ENCODE measurements at places on chromosomes 6 and 20.

GRCh38 chr6:106714281-106714680 lies 84.9 kb downstream of the QRSL1 start:
- no peak for DNase-seq

DNA sequence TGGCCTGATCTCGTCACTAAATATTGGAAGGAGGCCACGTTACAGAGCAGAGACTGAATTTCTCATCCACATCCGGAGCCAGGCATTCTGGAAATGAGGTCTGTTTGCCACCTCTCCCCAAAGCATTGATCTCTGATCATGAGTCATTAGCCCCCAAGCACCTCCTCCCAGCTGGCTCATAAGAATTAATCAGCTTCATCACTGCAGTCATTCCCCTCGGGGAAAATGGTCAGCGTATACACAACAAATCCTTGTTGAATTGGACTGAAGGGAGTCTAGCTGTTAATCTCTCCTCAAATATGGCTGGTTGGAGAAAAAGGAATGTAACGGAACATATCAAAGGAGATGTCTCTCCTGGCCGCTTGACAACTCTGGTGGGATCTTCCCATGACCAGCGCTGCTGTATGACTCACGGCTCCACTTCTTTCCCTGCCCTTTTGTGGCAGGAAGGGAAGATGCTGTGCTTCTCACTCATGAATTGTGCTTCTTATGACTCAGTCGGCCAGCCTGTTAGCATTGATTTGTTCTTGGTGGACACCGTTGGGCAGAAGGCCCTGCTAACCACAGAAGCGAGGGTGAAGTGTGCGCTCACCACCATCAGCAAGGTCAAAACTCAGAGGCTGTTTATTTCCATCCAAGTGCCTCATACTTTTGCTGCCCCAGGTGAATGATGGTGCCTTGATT lies 76.7 kb downstream of the RNF182 start:
- peak; percentile 88 for DNase-seq

- DNase-seq: no peak
These were observed 9.7 kb downstream of the SNAP25 start for GRCh38 chr20:10228330-10228729.

GRCh38 chr6:148997865-148998264 lies 251.0 kb downstream of the UST start:
- DNase-seq: peak; percentile 94

DNA sequence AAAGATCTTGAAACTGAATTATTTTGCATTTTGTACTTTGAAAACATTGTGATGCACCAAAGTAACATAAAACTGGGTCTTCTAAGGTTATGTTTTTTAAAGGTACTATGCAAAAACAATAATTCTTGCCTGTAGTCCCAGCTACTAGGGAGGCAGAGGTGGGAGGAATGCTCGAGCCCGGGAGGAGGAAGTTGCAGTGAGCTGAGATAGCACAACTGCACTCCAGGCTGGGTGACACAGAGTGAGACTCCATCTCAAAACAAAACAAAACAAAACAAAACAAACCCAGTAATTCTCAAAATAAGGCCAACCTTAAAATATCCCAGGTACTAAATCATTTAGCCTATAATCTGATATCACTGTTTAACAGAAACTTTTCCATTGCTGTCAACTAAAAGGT lies 269.6 kb downstream of the KHDC1L start:
- DNase-seq: no peak

DNA sequence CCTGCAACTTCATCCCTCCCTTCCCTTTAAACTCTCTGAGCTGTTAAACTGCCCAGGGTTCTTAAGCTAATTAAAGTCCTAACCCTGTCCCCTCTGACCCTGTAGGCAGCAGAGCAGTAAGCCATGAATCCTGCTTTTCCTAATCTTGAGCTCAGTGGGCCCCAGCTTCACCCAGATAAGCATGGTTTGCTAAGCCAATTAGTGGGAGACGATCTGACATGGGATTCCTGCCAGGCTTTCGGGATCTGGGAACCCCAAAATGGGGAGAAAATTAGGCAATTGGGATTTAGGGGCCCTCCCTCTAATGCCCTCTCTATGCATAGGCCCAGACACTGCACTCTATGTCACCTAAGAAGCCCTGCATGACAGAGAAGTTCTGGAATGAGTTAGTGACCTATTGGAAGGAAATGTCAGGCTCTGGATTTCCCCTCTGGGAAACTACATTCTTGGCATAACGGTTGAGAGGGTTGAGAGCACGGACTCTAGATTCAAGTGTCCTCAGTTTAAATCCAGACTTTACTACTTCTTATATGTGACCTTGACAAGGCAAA lies 4.6 kb downstream of the XKR7 start:
- peak; percentile 37 for DNase-seq

- DNase-seq: no peak
These were observed 50.7 kb downstream of the PPP1R3G start for GRCh38 chr6:5135788-5136376.

DNA sequence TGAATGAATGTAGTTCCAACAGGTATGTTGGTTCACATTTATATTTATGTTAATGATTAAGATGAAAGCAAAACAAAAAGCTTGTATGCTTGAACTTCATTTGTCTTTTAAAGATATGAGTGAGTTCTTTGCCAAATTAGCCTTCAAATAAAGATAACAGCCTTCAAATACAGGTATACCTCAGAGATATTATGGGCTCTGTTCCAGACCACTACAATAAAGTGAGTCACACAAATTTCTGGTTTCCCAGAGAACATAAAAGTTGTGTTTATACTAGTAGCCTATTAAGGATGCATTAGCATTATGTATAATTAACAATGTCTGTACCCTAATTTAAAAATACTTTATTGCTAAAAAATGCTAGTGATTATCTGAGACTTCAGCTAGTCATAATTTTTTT lies 245.3 kb upstream of the MAN1A1 start:
- DNase-seq: no peak

- no peak for DNase-seq
These were observed 49.4 kb downstream of the F13A1 start for GRCh38 chr6:6270948-6271535.

DNA sequence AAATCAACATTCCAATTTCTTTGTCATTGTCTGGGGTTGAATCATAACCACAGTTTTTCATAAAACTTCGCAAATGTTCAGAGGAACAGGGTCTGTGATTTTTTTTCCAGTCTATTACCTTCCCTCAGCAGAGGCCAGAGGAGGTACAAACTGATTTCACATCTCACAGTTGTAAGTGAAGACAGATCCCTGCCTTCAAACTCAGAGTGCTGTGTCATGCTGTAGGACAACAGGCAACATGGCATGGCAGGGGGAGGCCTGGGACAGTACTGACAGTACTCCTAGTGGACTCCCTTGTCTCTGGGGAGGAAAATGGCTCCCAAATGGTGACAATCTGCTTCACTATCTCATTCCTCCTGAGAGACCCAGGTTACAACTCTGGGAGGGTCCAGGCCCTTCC lies 308.6 kb downstream of the CDC5L start:
- DNase-seq: peak; percentile 58

DNA sequence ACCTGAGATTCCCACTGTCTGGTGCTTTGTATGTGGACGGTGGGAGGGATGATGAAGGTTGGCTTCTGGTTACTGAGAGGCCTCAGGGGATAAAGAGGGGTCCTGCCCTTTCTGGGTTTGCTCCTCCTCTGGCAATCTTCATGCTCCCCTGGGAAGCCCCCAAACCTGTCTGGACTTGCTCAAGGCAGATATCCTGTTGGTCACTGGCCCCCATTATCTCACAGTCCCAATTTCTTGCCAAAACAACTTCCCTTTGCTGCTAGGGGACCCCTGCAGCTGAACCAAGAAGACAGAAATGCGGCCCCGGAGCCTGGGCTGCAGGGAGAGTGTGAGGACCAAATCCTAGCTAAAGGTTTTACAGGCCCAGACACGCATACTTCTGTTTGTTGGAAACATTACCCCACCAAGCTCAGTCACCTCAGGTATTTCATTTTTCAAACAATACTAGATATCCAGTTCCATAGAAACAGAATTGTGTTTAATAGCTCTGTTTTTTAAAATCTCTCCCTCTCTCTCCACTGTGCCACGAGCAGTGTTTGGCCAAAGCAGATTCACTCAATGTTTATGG lies 63.4 kb upstream of the MRPS10 start:
- no peak for DNase-seq

DNA sequence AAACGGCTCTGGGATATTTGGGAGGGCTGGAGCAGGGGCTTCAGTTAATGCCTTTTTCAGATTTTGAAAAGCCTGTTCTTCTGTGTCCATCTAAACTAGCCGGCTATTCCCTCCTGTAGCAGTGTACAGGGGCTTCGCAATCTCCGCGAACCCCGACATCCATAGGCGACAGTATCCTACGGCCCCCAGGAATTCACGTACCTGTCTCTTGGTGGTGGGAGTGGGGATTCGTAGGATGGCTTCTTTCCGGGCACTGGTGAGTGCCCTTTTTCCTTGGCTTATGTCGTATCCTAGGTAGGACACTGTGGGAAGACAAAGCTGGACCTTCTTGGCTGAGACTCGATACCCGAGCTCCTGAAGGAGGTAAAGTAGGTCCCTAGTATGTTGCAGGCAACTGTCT lies 153.1 kb downstream of the TRIM27 start:
- no peak for DNase-seq

GRCh38 chr20:52809003-52809402 lies 163.2 kb upstream of the TSHZ2 start:
- no peak for DNase-seq

DNA sequence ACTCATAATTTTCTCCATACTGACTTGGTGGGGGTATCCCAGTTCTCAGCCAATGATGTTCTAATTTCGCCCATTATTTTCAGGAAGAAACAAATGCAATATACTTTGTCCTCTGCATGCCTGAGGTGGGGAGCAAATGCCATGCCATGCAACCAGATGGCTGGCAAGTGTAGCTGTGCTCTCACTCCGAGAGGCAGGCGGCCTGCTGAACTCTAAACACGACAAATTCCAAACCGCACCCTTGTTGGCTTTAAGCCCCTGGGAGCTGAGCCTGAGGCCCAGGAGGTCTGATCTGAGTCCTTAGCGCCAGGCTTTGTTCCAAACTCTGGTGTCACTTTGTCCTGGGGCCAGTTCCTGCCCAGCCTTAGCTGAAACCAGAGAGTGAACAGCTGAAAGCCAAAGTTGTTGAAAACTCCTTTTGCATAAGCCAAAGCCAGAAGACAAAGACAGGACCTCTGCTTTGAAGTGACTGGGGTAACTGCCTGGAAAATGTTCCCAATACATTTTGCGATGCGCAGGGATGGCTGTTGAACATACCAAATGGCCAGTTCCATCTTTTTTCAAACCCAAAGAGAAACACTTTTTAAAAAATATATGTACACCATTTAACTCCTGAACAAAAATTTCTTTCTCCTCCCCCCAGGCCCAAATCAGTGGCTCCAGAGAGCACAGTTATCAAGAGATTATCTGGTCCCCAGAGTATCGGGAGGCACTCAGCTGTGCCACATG lies 46.2 kb downstream of the TTI1 start:
- DNase-seq: peak; percentile 41

GRCh38 chr20:32189691-32190615 lies 17.6 kb downstream of the PLAGL2 start:
- DNase-seq: no peak

DNA sequence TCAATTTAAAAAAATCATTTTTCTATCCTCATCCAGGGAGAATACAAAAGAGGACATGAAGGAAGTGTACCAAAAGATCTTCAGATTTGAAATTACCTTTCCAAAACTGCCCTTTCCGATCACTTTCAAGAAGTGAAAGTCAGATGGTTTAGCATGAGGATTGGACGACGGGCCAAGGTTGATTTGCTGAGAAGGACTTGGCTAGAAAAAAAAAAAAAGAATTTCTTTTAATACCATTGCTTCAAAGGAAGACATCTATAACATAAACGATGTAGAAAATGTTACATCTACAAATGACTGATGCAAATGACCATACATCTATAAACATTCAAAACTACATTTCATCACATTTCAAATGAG lies 120.9 kb upstream of the SLC2A12 start:
- DNase-seq: no peak

DNA sequence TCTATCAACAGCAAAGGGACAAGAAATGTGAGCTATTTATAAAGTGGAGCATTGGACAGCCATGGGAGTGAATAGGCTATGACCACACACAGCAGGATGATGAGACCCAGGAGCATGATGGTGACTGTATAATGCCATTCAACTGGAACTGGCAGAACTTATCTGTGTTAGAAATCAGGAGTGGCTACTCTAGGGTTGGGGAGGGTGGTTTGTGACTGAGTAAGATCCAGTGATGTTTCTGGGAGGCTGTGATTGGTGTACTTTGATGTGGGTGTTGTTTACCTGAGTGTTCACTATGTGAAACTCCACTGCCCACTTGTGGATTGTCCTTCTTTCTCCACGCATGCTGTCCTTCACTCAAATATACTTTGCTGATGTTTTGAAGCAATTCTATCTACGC lies 11.5 kb upstream of the HLA-B start:
- no peak for DNase-seq

GRCh38 chr6:64817525-64817924 lies 889.5 kb downstream of the EYS start:
- DNase-seq: no peak

DNA sequence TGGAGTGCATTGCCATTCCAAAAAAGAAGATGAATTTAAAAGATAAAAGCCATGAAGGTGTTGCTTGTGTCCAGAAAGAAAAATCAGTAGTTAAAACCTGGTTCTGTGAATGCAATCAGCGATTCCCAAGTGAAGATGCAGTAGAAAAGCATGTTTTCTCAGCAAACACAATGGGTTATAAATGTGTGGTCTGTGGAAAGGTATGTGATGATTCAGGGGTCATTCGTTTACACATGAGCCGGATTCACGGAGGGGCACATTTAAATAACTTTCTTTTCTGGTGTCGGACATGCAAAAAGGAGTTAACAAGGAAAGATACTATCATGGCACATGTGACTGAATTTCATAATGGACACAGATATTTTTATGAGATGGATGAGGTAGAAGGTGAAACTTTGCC lies 24.7 kb upstream of the BAG2 start:
- DNase-seq: no peak

GRCh38 chr6:147651249-147652063 lies 143.0 kb downstream of the SAMD5 start:
- no peak for DNase-seq

GRCh38 chr6:153102605-153103318 lies 28.3 kb downstream of the RGS17 start:
- DNase-seq: no peak

All from BJ (cell line).